Naive thymus-derived CD8-positive, alpha-beta T cell (primary cell): ENCODE measurements at places on chromosomes 4 and X.

DNA sequence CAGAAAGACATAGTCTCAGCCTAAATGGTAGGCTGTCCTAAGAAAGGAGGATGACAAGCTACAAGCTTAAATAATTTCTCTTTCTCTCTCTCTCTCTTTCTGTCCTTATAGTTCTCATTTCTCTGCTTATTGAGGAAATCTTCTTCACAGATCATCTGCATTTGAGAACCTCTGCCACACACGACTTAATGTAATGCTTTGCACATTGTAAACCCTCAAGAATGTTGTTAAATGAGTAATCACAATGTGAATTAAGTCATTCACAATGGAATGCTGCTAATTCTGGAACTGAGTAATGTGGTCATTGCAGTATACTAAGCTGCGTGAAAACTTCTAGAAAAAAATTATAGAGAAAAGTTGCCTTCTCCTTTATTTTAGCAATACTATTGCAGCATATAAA, 508.9 kb upstream of the FTHL17 start:
- no peak for DNase-seq

DNA sequence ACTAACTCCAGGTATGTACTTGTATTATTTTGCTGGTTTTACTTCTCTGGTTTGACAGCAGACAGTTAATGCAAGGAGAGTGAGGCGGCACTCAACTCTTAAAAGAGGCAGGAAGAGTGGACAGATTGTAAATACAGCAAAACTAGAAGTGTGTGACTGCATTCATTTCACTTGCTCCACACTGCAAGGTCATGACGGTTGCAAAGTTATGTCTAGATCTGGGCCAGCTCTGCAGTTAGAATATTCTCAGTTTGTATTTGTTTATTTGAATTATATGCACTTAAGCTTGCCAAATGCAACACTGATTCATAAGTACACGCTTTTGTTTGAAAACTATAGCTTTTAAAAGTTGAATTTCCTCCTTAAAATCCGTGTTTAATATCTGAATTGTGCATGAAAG, 148.9 kb downstream of the STIM2 start:
- no peak for DNase-seq

GRCh38 chr4:101217353-101218031, 129.8 kb downstream of the PPP3CA start:
- DNase-seq = no peak

DNA sequence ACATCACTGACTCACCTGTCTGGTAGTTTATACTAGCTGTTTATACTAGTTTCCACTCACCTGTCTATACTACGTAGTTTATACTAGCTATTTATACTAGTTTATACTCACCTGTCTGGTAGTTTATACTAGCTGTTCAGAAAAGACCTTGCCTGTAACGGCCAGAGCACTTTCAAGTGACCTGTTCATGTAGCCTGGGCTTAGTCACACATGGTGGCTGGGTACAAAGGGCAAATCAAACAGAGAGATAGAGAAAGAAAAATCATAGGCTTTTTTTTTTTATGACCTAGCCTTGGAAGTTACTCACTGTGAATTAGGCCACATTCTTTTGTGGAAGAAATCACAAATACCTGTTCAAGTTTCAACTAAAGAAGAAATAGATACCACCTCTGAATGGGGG, 30.7 kb upstream of the SPANXN4 start:
- no peak for DNase-seq

GRCh38 chr4:170853422-170854021, 763.8 kb upstream of the AADAT start:
- DNase-seq = no peak

- no peak for DNase-seq
Measured at GRCh38 chr4:112933790-112934189, 115.7 kb upstream of the ANK2 start.

GRCh38 chr4:117293784-117294183, 208.4 kb upstream of the TRAM1L1 start:
- no peak for DNase-seq

- no peak for DNase-seq
Measured at GRCh38 chr4:12881945-12882584, 602.1 kb downstream of the RAB28 start.

- no peak for DNase-seq
Measured at GRCh38 chr4:78002260-78002659, 54.9 kb upstream of the FRAS1 start.

- DNase-seq = no peak
Measured at GRCh38 chr4:54695337-54695736, 37.6 kb downstream of the KIT start.

DNA sequence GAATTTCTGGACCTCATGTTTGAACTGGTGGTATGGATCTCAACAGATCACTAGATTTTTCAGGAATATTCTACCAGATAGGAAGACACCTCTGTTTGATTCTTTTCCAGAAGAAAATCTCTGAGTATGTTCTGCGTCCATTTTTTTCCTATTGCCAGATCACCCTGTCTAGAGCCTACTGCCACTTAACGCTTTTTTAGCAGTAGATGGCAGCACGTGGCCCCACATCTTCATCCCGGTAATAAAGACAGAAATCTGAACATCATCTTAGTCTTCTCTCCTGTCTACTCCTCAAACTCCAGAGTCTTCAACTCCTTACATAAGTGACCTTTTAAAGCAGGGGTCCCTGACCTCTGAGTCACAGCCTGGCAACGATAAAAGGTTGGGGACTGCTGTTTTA, 184.7 kb downstream of the TMA16 start:
- no peak for DNase-seq

- no peak for DNase-seq
Measured at GRCh38 chr4:78325271-78326157, 226.1 kb upstream of the ANXA3 start.

GRCh38 chr4:21749412-21749811, 199.2 kb downstream of the KCNIP4 start:
- DNase-seq = no peak

GRCh38 chr4:41022116-41022515, 192.2 kb downstream of the APBB2 start:
- no peak for DNase-seq

DNA sequence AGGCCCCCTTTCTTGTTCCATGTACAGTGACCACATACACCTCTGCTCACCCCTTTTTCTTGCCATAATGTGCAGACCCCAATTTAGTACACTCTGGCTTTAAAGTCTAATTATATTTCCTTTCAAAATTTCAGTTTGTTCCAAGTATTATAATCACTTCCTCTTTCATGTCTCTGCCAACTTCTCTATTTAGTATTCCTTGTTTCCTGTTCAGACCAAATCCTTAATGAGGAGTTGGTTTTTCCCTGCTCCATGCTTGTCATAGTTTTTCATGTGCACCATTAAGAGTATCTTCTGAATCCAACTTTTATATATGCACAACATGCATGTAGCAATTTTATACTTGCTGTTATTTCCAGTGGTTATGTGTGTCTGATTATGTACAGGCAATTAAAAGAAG, 32.3 kb downstream of the USP53 start:
- DNase-seq = no peak

GRCh38 chr4:71020611-71021010, 27.2 kb downstream of the DCK start:
- DNase-seq = no peak

DNA sequence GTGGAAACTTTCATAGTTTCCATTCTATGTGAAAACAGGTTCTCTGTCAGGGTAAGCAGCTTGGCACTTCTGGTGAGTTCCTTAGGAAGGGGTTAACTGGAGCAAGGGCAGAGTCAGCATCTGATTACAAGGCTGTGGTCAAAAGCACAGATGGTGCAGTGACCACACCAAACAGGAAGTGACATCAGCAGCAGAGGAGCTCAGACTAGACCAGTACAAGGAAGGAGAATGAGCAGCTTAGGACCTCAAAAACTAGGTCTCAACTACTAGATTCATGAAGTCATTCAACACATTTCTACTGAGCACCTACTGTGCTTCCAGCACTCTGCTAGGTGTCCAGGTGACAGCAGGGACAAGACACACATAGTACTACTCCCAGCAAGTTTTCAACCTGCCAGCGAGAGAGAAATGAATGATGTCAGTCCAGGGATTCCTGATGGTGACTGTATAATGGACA, 130.2 kb downstream of the AMELX start:
- no peak for DNase-seq

GRCh38 chr4:61162116-61162515, 38.0 kb upstream of the ADGRL3 start:
- DNase-seq = no peak

- DNase-seq = no peak
Measured at GRCh38 chr4:46839128-46839527, 69.9 kb downstream of the COX7B2 start.

- no peak for DNase-seq
Measured at GRCh38 chrX:137878401-137878800, 312.5 kb downstream of the ZIC3 start.

DNA sequence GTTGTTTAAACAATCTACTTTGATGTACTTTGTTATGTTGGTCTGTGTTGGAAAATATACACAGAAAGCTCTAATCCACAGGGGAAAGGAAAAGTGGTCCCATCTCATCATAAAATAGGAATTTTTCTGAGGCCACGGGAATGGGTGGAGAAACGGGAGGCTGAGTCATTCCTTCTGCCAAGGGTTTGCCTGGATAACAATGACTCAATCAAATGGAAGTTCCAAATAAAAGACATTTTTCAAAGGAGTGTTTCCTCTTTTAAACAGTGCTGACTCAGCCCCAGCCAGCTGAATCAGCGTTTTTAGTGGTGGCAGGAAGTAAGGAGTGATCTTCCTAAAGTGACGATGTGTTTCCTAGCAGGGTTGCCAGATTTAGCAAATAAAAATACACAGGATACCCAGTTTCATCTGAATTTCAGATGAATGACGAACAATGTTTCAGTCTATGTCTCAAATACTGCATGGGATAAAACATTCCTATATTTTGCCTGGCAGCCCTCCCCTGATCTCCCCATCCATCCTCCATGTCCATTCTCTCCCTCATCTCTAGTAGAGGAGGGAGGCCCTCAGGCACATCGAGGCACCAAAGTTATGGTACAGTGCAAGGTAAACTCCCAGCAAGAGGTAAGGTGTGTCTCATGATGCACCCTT, 345.4 kb upstream of the GATB start:
- no peak for DNase-seq

GRCh38 chr4:95231681-95232080, 317.1 kb downstream of the UNC5C start:
- no peak for DNase-seq

DNA sequence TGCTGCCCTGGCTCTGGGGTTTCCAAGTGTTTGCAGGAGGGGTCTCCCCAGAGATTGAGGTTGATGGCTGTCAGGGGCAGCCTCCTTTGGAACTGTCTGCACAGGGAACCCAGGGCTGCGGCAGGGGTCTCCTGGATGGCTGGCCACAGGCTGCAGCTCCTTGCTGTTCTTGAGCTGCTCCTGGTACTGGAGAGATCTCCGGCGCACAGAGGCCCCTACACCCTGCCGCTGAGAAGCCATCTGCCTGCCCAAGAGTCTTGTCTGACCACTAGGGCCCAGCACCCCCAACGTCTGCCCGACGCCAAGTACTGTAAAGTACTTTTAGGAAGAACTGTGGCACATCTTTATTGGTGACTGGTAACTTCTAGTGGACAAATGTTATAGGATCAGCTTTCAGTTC, 13.5 kb downstream of the STIM2 start:
- DNase-seq = no peak

- DNase-seq = no peak
Measured at GRCh38 chrX:106649523-106650428, 38.0 kb downstream of the RADX start.

DNA sequence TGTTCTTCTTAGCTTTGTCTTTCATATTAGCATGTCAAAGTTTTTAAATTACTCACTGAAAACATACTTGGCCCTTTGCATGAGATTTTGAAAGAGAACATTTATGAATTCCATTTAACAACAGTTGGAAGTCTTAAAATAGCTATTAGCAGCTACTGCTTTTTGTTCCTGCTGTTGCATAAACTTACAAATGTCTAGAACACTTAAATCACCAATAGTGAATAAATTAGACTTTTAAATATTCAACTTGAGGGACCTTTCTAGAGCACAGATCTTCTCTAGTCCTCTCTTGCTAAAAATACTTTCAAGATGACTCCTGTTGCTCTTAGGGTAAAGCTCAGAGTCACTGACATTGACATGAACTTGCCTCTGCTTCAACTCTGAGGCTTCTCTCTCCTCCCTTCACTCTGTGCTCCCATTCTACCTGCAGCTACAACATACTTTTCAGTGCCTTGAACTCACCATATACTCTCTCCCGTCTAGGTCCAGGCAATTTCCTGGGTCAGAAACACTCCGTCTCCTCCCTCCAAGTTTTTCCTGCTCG, 15.8 kb upstream of the TXK start:
- no peak for DNase-seq

DNA sequence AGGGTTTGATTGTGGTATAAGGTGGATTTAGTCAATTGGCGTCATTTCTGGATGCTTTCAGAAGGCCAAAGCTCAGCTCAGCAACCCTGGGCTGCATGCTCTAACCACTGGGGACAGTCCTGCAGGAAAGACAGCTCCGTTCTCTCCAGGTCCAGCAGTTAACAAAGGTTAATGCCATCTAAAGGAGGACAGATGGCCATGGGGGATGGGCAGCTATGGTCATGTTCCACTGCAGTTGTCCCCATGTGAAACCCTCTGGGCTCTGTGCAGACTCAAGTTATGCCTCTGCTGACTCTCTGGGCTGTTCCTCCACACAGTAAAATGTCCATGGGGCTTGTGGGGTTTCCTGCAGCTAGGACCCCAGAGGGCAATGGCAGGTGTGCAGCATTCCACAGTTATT, 562.1 kb upstream of the ADGRL3 start:
- DNase-seq = no peak
